Stimulated activated CD8-positive, alpha-beta memory T cell treated with anti-CD3 and anti-CD28 coated beads, Interleukin-15, amount 100 ng/mL, for 4 hours (primary cell): ENCODE measurements at places on chromosomes 5 and 9.

DNA sequence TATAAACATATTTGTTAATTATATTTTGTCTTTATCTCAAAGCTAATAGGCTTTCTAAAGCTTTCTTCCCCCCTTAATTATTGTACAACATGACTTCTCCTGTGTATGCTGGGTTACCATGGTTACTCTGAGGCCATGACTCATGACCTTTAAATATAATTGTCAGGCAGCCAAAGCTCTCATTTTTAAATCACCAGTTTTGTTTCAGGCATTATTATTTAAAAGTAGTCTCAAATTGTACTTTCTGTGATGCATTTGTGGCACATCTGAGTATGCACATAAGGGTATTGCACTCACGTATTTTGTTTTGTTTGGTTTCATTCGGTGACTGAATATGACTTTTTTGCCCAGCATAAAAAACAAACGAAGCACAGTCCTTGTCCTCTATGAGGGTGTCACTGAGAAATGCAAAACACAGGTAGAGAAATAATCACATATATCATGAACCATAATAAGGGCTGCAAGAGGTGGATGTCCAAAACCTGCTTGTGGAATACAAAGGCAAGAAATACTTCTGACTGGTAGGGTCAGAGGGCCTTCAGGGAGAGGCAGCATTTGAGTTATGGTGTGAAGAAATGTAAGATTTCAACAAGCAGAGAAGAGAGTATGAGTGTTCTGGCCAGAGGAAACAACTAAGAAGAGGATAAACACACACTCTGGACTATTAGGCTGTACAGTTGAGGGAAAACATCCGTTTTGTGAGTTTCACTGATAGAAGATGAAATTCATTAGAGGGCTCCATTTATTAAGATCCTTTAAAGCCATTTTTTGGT is 2.1 kb downstream of the CCDC192 start:
- no peak for DNase-seq

- no peak for DNase-seq
Measured at GRCh38 chr5:33594006-33594405, 153.2 kb downstream of the TARS1 start.

- no peak for DNase-seq
Measured at GRCh38 chr9:129385211-129385934, 207.3 kb upstream of the IER5L start.

- no peak for DNase-seq
Measured at GRCh38 chr9:129272348-129273025, 94.4 kb upstream of the IER5L start.

DNA sequence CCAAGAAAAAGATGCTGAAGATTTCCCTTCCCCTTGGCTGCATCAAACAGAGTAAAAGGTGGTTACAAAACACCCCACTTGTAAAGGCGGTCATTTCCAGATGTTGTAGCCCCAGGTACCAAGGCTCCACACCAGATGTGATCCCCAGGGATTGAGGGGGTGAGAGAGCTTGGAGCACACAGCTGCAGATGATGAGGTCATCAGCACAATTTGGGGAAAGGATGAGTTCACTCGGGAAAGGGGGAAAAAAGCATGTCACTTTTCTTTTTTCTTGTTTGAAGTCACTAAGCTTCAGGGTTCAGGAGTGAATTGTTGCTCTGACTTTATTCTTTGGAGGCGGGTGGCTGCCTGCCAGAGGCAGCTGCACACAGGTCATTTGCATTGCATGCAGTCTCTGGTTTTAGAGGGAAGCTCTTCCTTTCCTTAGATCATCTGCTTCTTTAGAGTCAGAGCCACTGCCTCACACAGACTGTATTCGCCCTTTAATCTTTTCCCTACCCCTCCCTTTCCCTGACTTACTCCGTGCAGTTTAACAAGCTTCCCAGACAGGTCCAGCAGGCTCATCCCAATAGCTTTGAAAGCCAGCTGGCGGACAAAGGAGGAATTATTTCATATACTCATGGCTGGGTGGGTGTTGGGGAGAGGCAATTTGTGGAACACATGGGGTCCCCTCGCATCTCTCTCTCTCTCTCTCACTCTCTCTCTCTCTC is 409.3 kb upstream of the SLC24A2 start:
- no peak for DNase-seq

- no peak for DNase-seq
Measured at GRCh38 chr9:82115331-82115730, 126.8 kb downstream of the SPATA31D1 start.

DNA sequence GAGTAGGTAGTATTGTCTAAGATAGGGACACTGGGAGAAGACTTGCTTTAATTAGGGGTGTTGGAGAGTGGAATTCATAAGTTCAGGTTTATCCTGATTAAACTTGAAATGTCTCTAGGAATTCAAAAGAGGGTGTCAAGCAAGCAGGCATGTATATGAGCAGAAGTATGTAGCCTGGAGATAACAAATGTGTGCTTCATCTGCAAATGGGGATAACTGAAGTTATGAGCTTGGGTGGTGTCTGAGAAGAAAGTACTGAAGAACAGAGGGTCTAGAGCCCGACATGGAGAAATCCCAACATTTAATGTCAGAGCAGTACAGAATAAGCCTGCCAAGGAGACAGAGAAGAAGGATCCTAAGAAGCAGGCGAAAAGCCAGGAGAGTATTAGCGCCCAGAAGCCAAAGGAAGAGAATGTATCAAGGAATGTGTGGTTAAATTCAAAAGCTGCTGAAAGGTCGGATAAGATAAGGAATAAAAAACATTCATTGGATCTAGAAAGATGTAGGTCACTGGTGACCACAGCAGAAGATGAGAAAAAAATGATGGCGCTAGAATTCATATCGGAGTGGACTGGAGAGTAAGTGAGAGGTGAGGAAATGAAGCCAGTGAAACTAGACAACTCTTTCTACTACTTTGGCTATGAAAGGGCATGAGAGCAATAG is 401.5 kb upstream of the PIK3R1 start:
- no peak for DNase-seq

- DNase-seq, result no peak
Measured at GRCh38 chr9:132833550-132834121, 44.4 kb downstream of the AK8 start.

DNA sequence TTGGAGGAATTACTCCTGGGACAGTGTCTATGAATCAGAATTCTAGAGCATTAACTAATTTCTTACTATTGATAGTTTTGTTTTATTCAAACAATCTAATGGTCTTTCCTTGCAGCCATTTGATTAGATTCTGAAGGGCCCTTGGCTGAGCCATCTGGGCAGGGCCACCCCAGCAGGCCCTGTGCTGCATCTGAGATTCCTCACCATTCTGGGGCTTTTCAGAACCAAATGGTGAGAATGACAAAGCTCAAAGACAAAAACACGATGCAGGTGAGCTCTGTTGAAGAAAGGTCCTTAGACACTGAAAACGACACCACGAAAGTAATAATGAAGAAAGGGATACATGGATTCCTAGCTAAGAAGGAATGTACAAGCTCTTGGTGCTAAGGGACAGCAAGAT is 321.0 kb upstream of the IRX4 start:
- DNase-seq, result no peak

DNA sequence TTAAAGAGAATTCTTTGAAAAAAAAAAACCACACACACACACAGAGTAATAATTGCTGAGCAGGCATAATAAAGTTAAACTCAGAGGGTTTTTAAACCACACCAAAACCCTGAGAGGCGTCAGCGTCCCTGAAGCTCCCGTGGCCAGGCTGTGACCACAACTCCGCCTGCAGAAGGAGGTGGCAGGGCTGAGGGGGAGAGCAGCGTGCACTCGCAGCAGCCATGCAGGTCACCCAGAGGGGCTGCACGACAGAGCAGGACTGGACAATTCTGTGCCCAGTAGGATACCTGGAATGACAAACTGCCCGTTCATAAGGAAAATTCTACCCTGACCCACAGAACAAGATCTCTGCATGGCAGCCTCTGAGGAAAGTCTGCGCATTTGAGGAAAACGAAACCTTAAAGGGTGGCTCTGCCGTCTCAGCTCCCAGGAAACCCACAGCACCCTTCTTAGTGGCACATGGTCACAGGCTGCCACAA is 44.0 kb downstream of the ROR2 start:
- peak; percentile 19 for DNase-seq

GRCh38 chr5:80152778-80153177 is 103.1 kb downstream of the SERINC5 start:
- DNase-seq, result no peak

DNA sequence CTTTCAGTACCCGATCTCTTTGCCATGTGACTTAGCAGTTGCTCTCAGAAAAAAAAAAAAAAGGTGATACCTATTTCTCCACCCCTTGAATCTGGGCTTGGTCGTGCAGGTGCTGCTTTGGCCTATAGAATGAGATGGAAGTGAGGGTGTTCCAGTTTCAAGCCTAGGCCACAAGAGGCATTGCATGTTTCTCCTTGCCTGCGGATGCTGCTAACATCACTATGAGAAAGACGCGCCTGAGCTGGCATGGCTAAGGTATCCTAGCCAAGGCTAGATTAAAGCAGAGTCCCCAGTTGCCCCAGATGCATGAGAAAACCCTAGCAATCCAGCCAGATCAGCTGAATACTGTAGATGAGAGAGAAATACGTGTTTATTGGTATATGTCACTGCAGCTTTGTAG is 14.7 kb upstream of the CSF1R start:
- no peak for DNase-seq
